RWPE1 (cell line): ENCODE measurements at places on chromosomes 13 and 19.
A peak's percentile ranks its signal among the peaks of the same experiment; 100 is the strongest.

DNA sequence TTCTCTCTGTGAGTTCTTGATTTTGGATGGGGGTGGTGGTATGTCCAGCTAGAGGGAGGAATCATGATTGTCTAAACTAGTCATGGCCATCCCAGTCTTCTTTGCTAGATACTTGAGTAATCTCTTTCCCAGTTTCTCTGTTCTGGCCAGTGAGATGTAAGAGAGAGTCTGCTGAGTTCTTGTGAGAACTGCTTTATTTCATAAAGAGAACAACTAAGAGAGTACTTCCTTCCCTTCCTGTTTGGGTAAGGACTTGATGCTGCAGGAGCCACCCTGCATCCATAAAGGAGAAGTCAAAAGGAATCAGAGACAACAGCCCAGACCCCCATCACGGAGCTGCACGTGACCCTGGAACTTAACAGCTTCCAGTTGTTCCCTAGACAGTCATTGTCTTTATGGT lies 3.0 kb upstream of the RASL11A start:
- no peak for DNase-seq

DNA sequence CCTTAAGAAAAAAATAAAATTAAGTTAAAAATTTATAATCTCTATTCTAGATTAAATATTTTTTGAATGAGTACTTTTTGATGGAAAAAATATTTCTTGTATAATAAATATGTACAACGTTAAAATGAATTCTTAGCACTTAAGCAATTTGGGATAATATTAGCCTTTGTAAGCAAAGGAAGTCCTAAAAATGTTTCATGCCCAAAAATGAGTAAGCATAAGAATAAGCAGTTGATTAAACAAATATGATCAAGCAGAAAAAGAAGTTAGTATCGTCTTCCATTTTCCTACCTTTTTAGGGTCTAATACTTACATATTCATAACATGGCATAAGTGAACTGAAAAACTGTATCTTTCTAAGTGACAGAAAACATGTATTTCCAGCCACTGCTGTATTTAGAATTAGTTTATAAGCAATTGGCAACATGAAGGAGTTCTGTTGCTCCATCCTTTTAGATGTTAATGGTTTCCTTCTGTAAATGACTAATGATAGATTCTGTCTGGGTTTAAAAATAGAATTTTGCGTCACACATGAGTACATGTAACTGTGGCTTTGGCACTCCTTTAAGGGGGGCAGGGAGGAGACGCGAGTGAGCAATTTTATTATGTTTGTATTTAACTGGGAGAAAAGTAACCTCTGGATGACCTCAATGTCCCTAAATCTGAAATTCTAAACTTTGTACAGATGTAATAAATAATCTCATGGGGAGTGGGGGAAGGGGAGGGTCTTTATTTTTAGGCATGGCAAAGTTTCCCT lies 237.4 kb downstream of the RGCC start:
- peak; percentile 68 for DNase-seq

GRCh38 chr13:105929505-105929904 lies 606.0 kb downstream of the EFNB2 start:
- no peak for DNase-seq

- no peak for DNase-seq
Observed at GRCh38 chr19:3336680-3337523, 29.5 kb upstream of the NFIC start.

DNA sequence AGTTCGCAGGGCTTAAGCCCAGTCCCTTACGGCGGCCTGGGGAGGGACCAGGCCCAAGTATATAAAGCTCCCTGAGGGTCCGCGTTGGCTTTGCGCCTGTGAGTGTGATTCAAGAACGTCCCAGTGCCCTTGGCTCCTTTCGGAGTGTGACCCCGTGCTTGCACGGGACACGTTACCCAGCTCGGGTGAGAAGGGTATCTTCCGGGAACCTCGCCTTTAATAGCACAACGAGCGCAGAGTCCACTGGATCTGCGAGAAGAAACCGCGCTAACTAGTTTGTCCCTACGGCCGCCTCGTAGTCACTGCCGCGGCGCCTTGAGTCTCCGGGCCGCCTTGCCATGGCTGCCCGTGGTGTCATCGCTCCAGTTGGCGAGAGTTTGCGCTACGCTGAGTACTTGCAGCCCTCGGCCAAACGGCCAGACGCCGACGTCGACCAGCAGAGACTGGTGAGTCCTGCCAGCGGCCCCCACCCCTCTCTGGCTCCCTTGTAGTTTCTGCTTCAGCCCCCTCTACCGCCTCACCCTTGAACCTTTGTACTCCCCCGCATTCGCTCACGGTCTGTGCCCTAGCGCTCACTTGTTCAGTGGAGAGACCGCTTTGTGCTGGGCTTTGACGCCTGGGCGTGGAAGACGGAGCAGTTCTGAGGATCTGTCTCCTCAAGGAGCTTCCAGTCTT lies at the start of gene DNAJC15:
DNAJC15 (plus strand) TSS at position 298 of the 675 bp plus-strand sequence; CDS start at position 339, 41 bp downstream.
- DNase-seq, result no peak

- DNase-seq, result no peak
Observed at GRCh38 chr13:51034906-51035305, 76.2 kb downstream of the C13orf42 start.

GRCh38 chr13:98519976-98520375 lies 56.9 kb downstream of the STK24 start:
- DNase-seq, result no peak

- no peak for DNase-seq
Observed at GRCh38 chr19:4295972-4296771, 6.0 kb downstream of the TMIGD2 start.

DNA sequence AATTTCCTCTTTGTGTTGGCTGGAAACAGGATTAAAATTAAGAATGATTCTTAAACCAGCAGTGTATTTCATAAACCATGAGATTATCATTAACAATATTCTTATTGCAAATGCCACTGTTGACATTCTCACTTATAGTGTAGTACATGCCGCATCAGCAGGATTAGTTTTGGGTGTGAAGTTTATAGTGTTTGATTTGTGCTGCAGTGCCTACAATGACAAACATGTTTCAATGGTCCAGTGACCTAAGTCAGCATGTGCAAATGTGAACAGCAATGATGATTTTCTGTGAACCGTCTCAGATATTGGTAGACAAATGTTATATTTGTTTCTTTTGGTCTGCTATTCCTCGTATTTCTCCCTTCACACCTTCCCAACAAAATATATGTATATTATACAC lies 49.8 kb upstream of the TDRD3 start:
- DNase-seq, result no peak

GRCh38 chr13:22960827-22961226 lies 220.0 kb upstream of the SGCG start:
- DNase-seq, result no peak

DNA sequence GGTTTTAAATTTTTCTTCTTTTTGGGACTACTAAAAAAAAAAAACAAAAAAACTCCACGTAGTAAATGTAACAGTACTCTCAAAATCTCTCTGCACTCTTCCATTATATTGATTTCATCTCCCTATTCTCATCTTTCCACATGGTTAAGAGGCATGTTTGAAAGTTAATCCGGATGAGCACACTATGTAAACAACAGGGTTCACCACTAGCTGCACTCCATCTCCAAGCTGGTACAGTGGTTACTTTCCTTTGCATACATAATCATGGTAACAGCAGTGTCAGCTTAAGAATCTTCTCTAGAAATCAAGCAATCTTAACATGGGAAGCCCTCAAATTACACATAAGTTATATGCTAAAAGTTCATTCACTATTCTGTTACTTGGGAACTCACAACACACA lies 92.6 kb downstream of the MIPEP start:
- no peak for DNase-seq

DNA sequence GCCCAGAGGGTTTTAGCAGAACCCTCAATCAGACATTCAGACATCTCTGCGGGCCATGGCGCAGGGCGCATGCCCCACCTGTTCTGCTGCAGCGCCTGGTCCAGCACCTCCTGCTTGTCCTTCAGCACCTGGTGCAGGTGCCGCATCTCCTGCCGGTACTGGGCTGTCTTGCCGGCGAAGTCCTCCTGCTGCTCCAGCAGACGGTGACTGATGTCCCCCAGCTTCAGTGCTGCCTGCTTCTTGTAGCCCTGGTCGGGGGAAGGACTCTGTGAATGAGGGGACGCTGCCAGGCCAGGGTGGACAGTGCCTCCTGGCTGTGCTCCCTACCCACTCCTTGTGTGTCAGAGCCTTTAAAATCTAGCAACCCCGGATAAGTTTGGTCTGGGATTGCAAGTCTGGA lies 12.2 kb upstream of the SLC7A9 start:
- no peak for DNase-seq

- no peak for DNase-seq
Observed at GRCh38 chr19:49801966-49802661, 11.0 kb downstream of the FUZ start.

DNA sequence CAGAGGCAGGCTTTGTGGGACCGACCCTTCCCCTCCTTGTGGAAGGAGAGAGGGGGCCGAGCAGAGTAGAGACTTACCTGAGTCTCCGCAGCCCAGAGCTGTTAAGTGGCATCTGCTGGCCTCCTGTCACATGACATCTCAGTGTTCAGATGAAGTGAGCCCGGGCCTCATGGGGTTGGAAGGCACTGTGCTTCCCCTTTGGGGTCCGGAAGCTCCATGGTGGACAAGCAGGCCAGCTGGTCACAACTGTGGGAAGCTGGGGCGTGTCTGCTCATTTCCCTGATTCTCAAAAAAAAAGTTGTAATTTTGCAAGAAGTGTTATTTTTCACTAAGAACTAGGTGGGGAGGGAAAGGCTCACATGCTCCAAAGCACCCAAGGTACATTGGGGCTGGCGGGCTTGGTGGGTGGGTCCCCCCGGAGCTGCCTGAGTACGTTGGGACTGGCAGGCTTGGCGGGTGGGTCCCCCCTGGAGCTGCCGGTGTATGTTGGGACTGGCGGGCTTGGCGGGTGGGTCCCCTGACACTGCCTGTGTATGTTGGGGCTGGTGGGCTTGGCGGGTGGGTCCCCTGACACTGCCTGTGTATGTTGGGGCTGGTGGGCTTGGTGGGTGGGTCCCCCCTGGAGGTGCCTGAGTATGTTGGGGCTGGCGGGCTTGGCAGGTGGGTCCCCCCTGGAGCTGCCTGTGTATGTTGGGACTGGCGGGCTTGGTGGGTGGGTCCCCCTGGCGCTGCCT lies 18.2 kb upstream of the DCUN1D2 start:
- DNase-seq, result no peak

GRCh38 chr13:58085274-58085673 lies 453.7 kb downstream of the PCDH17 start:
- no peak for DNase-seq
